Hepatocyte (in vitro differentiated cells): ENCODE measurements at places on chromosomes 1 and 21.

DNA sequence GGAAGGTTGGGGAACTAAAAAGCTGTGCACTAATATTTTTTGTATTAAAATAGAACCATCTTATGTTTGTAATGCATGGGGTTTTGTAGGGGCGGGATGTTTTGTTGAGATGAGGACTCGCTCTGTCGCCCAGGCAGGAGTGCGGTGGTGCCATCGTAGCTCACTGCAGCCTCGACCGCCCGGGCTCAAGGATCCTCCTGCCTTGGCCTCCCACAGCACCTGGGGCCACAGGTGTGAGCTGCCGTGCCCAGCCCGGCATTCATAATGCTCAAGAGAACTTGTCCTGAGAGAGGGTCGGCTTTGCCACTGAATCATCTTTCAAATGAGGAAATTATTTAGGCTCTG is 3.0 kb upstream of the C1orf159 start:
- DNase-seq: no peak
- H3K27ac ChIP-seq: no peak overlapping the region
- H3K4me3 ChIP-seq: no peak overlapping the region
- no peaks in the 10 kb centered on the region for H3K27me3 ChIP-seq

DNA sequence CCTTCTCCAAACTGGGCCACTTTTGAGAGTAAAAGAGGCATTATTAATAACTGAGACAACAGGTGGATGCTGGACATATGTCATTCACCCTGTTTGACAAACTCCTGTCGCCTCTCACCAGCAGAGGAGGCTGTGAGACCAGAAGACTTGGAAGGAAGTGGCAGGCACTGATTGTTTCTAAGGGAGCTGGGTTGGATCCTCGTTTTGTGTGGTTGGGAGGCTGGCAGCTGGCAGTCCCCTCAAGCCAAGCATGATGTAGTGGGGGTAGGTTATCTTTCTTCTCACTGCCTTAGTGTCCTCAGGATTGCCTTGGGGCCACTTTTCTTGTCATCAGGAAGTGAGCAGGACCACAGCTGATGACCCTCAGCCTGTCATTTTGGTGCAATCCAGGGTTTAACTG is 86.5 kb upstream of the KCNJ15 start:
- peaks cover 17% of the 10 kb centered on the region for H3K4me1 ChIP-seq
- no peak overlapping the region for H3K4me3 ChIP-seq
- DNase-seq: peak; percentile 26
- H3K27me3 ChIP-seq: no peaks in the 10 kb centered on the region
- no peaks in the 10 kb centered on the region for H3K36me3 ChIP-seq

DNA sequence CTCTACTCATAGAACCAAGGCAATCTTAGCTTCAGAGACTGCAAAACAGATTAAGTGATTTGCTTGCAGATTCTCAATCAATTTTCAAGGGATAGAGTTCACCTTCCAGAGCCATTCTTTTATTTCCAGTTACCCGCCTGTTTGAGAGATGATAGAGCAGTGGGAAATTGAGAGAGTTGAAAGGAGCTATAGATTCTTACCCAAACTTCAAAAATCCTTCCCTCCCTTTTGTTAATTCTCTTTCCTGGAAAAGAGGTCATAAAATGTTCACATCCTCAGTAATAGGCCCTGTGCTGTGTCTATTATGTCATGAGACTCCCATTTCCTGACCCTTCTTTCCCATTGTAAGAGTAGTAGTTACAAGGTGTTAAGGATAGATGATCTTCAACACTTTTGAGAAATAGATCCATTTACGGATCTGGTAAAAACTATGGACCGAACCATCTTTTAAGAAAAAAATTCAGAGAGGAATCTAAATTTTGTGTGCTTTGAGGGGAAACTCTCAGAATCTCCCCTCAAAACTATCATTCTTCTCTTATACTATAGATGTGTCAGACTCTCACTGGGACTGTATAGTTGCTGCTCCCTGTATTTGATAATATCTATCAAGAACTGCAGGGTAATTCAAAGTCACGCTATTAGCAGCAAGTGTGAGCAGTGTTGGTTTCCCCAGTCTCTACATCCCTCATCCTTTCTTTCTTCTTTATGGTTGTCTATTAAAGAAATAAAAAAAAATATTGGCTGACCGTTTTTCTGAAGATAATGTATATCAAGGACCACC is 8.0 kb downstream of the RGS4 start:
- H3K4me3 ChIP-seq: no peak overlapping the region
- H3K36me3 ChIP-seq: no peaks in the 10 kb centered on the region
- no peaks in the 10 kb centered on the region for H3K27me3 ChIP-seq

GRCh38 chr1:8226747-8227146 is 91.2 kb upstream of the SLC45A1 start:
- DNase-seq: no peak
- H3K4me3 ChIP-seq: no peak overlapping the region
- no peaks in the 10 kb centered on the region for H3K4me1 ChIP-seq
- H3K27ac ChIP-seq: no peak overlapping the region
- H3K27me3 ChIP-seq: no peaks in the 10 kb centered on the region
- H3K36me3 ChIP-seq: no peaks in the 10 kb centered on the region

GRCh38 chr1:24369199-24369598 is 44.4 kb downstream of the STPG1 start:
- H3K27ac ChIP-seq: no peak overlapping the region
- H3K36me3 ChIP-seq: no peaks in the 10 kb centered on the region
- no peak overlapping the region for H3K4me3 ChIP-seq
- no peaks in the 10 kb centered on the region for H3K27me3 ChIP-seq
- no peak for DNase-seq

GRCh38 chr21:45611939-45612664 is 31.4 kb upstream of the PCBP3 start:
- no peaks in the 10 kb centered on the region for H3K36me3 ChIP-seq
- H3K27ac ChIP-seq: no peak overlapping the region
- DNase-seq: no peak
- H3K4me1 ChIP-seq: peaks cover under 1% of the 10 kb centered on the region

- DNase-seq: no peak
- peaks cover 74% of the 10 kb centered on the region for H3K27me3 ChIP-seq
- H3K4me3 ChIP-seq: no peak overlapping the region
Measured at GRCh38 chr1:231162970-231163829, 1.3 kb downstream of the TRIM67 start.

DNA sequence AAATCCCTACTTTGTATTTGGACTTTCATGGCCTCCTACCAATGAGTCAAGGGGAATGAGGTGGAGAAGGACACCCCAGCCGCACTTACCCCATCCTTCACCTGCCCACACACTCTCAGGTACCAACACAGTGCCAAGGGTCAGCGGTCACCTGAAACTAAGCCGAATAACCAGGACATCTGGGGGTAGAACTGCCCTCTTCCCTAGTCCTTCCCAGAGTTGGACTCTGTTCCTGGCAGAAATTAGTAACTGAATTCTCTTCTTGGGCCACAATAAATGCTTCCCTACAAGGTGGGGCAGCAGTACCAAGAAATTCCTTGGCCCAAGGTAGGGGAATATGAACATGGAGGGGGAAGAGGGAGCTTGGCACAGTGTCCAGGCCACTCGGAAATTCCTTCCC is 7.3 kb downstream of the SLC45A3 start:
- H3K4me1 ChIP-seq: peaks cover 76% of the 10 kb centered on the region
- peak overlapping the region; percentile 33 for H3K27ac ChIP-seq
- no peaks in the 10 kb centered on the region for H3K36me3 ChIP-seq
- H3K27me3 ChIP-seq: no peaks in the 10 kb centered on the region

- peaks cover 7% of the 10 kb centered on the region for H3K4me1 ChIP-seq
- no peaks in the 10 kb centered on the region for H3K36me3 ChIP-seq
- no peak for DNase-seq
- H3K4me3 ChIP-seq: no peak overlapping the region
- H3K27ac ChIP-seq: no peak overlapping the region
Measured at GRCh38 chr1:223264529-223264928, 99.4 kb downstream of the SUSD4 start.

GRCh38 chr1:12604114-12604874 is 13.7 kb downstream of the DHRS3 start:
- H3K36me3 ChIP-seq: no peaks in the 10 kb centered on the region
- DNase-seq: peak; percentile 90
- H3K27me3 ChIP-seq: no peaks in the 10 kb centered on the region
- peak overlapping the region; percentile 68 for H3K27ac ChIP-seq

- no peak for DNase-seq
- H3K27me3 ChIP-seq: no peaks in the 10 kb centered on the region
- peak overlapping the region; percentile 98 for H3K27ac ChIP-seq
- no peaks in the 10 kb centered on the region for H3K36me3 ChIP-seq
- H3K4me1 ChIP-seq: peaks cover 15% of the 10 kb centered on the region
Measured at GRCh38 chr1:67687198-67687545, 2.2 kb downstream of the GADD45A start.
